ENCODE measurements at places on chromosomes 5 and 9.

GRCh38 chr5:68803881-68804319 lies 289.9 kb upstream of the SLC30A5 start:
- DNase-seq, result no peak

GRCh38 chr9:9790216-9790872 lies 822.5 kb downstream of the PTPRD start:
- DNase-seq, result no peak

GRCh38 chr5:115333164-115333563 lies 36.7 kb upstream of the CCDC112 start:
- no peak for DNase-seq

DNA sequence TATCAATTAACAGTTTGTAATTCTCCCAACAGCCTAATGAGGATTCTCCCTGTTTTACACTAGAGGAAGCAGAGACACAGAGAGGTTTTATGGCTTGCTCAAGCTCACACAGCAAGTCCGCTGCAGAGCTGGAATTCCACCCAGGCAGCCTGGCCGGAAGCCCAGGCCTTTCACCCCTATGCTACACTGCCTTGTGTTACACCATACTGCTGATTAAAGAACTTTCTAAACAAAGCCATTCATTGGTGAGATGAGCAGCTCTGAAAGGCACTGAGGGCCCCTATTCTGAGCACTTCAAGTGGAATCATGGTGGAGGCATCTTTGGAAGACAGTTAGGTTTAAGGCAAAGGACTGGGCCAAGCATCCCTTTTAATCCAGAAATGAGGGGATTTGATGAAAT lies 14.7 kb upstream of the LARP1 start:
- peak; percentile 67 for DNase-seq

DNA sequence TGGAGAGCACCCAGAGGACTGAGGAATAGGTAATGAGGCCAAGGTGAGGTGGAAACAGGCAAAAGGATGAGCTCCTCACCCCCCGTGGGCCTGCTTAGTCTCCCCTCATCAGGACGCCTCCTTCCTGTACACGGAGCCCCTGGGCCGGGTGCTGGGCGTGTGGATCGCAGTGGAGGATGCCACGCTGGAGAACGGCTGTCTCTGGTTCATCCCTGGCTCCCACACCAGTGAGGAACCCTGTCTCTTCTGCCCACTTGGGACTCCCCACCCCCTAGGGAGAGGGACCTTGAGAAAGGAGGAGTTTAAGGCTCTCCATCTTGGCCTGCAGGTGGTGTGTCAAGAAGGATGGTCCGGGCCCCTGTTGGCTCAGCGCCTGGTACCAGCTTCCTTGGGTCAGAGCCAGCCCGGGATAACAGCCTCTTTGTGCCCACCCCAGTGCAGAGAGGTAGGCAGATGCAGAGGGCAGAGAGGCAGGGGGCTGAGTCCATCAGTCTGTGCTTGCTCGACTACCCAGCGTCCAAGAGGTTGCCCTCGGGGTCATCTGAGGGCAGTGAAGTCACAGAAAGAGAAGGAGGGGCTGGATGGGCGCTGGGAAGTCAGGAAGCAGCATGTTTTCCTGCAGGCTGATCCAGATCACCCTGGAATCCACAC lies 7.0 kb downstream of the DOLK start:
- DNase-seq, result peak; percentile 72

- DNase-seq, result no peak
These were observed 263.6 kb upstream of the C9orf72 start for GRCh38 chr9:27836661-27837401.

DNA sequence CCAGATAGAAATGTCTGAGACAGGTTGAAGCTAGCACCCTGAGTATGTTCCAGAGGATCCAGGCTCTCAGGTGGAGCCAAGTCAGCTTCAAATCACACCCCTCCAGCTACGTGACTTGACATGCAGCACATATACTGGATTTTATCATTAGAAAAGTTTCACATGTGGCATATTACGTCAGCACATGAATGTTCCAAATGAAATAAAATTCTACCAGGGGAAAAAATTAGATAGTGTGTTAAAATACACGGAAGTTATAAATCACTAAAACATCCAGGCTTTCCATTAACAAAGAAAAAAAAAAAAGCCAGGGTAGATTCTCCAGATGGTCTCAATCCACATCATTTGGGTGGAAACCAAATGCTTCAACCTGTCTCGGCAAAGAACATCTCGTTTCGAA lies 251.6 kb downstream of the MPDZ start:
- DNase-seq, result no peak

GRCh38 chr9:1701113-1701512 lies 314.0 kb upstream of the SMARCA2 start:
- DNase-seq, result no peak

DNA sequence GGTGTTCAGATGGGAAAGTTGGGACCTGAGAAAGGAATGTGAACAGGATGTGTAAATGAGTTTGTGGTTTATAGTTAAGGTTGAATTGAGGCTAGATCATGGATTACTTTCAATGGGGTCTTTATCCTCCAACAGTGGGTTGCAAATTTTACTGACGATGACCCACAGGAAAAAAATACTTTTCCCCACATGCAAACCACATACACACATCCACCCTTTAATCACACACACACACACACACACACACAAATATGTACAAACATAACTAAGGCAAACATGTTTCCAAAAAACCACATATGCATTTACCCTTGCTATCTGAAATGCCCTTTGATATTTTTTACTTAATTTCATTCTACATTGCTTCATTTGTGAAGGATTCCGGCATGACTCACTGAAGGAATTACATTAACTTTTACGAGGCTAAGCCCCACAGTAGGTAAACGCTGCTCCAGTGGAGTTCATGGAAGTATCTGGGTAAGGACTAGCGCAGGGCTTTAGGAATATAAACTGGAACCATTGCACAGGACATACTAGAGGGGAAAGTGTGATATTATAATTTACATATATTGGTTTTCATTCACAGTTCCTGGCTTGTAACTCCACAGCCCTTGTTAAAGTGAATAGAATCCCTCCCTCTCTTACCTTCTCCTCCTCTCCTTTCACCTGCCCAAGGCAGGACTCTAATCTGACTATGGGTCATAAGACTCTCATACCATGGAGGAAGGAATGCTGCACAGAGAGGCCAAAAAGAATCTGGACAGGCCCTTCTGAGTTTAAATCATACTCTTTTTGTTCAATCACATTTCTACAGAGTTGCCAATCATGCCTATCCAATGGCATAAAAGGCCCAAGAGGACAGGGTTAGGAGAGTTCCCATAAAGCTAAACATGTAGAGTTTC lies 8.5 kb upstream of the SPEF2 start:
- no peak for DNase-seq

- no peak for DNase-seq
These were observed 124.1 kb upstream of the ACO1 start for GRCh38 chr9:32260151-32260862.

DNA sequence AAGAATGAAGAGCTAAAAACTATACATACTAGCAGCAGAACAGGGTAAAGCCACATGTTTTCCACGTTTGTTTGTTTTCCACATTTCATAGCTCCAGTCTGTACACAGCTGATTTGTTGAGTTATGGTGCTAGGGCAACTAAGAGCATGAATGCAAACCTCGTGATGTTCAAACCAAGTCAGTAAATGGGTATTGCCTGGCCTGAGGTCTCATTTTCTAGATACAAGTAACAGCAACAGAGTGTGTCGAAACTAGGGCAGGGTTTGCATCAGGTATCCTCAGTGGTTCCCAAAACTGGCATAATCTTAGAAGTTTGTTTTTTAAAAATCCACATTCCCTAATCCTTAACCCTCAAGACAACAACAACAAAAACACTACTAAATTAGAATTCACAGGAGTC lies 89.3 kb downstream of the CEMIP2 start:
- no peak for DNase-seq

GRCh38 chr5:101943784-101944183 lies 352.3 kb downstream of the SLCO4C1 start:
- DNase-seq, result no peak

DNA sequence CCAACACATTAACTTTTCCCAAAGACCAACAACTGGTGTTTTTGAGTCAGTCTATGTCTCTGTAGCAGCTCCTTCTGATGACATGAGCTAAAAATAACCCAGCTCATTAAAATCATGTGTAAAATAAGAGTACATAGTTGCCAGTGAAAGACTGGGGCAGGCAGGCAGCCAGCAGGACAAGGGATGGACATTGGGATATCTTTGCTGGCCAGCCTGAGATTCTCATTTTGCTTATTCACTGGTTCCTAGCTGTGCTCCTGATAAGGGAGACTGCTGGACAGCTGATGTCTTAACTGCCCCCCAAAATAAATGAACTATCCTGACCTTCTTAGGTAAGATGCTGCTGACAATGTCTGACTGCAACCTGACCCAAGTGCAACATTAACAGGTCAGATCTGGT lies 33.9 kb downstream of the EPB41L4B start:
- DNase-seq, result no peak

DNA sequence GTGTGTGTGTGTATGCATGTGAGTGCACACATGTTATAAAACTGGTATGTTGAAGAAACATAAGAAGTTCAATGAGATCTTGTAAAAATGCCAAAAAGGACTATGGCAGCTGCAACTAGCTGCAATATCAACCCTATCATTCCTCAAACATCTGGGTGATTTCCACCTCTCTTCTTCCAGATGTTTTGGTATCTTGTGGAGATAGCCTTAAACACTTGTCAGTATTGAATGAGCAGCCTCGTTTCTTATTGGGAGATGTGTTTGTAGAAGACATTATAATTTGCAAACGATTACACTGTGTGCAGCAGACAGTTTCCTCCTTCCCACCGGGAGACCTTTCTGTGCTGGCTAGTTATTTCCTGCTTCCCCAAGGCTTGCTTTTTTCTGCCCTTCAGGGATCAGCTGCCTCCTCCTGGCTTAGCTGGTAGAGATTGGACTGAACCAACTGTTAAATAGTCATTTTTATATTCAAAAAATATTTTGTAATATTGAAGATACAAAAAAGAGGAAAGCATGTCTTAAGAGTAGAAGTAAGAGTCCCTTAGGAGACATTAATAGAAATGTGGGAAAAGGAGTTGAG lies 168.4 kb upstream of the MPDZ start:
- DNase-seq, result no peak

- peak; percentile 84 for DNase-seq
These were observed 31.4 kb upstream of the EGFL7 start for GRCh38 chr9:136631038-136632000.

GRCh38 chr5:170861917-170862766 lies at the start of gene RANBP17:
Gene RANBP17, plus strand, starts transcription at chr5:170862018.
- DNase-seq, result no peak

DNA sequence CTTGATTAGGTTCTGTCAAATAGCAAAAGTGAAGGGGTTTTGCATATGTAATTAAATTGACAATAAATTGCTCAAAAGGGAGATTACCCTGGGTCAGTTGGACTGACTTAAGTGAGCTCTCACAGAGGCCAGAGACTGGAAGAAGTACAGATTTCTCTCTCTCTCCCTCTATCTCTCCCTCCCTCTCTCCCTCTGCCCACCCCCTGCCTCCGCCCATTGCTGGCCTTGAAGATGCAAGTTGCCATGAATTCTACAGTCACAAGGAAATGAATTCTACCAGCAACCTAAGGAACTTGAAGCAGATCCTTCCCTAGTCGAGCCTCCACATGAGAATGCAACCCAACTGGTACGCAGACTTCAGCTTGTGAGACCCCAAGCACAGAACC lies 119.2 kb downstream of the LPAR1 start:
- DNase-seq, result no peak

DNA sequence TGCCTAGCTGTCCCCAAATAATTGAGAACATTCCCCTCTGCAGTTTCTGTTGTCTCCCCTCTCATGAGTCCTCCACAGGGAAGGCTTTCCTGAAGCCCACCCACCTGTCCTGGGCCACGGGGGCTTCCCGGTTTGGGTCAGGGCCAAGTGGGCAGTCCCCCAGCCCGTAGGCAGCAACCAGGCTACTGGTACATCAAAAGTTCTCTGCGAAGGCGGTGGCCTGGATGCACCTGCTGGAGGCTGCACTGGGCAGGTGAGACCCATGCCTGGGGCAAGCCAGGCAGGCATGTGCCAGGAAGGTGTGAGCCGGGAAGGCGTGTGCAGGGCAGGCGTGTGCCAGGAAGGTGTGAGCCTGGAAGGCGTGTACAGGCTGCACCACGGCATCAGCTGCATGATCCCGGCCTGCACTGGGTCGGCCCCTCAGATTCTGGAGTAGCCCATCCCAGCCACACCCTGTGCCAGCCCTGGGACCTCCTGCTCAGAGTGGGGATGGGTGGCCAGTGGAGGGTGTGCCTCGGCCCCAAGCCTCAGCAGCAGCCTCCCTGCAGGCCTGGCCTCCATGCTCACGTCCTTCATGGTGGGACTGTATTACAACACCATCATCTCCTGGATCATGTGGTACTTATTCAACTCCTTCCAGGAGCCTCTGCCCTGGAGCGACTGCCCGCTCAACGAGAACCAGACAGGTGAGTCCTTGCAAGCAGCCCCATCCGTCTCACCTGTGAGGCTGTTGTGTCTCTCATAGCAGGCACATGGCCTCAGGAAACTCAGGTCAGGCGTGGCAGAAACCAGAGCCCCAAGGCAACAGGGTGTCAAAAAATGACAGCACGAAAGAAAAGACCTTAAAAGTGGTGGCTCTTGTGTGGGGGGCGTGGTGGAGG lies 8.7 kb downstream of the SLC6A19 start:
- DNase-seq, result no peak

- no peak for DNase-seq
These were observed 412.8 kb upstream of the PTGER4 start for GRCh38 chr5:40266952-40267351.

DNA sequence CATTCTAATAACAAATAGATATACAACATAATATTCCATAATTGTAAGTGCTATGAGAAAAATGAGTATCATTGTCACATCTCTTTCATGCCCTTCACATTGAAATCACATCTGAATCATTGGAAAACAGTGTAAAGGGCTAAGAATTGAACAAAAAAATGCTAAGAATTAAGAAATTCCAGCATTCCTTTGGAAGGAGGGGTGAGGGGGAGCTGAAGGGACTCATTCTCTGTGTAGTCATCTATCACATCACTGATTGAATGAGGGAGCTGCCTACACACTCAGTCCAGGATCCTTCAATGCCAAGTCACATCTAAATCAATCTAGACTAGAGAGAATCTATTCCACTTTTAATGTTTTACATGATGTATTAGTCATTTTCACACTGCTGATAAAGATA lies 286.6 kb downstream of the DTWD2 start:
- no peak for DNase-seq

GRCh38 chr5:18601185-18601584 lies 966.9 kb downstream of the TAF11L14 start:
- DNase-seq, result no peak

GRCh38 chr9:107489144-107489673 lies 360 bp downstream of the KLF4 start:
- DNase-seq, result peak; percentile 86

GRCh38 chr5:100409660-100410151 lies 125.5 kb upstream of the FAM174A start:
- DNase-seq, result no peak

GRCh38 chr5:145163876-145164275 lies 671.3 kb downstream of the PRELID2 start:
- DNase-seq, result no peak

- no peak for DNase-seq
These were observed 39.6 kb upstream of the TIFAB start for GRCh38 chr5:135491552-135492318.

- no peak for DNase-seq
These were observed 1.2 kb upstream of the OMD start for GRCh38 chr9:92425474-92425873.

- no peak for DNase-seq
These were observed 125.2 kb downstream of the RAPGEF6 start for GRCh38 chr5:131509801-131510200.

Measured in suprapubic skin (tissue), 4 donors.